NCI-H2029 treated with DMSO at 0.1 percent for 48 hours (cell line): ENCODE measurements at places on chromosomes 5 and 9.

- DNase-seq, result no peak
Observed at GRCh38 chr9:29945012-29945411, 2371.7 kb upstream of the C9orf72 start.

DNA sequence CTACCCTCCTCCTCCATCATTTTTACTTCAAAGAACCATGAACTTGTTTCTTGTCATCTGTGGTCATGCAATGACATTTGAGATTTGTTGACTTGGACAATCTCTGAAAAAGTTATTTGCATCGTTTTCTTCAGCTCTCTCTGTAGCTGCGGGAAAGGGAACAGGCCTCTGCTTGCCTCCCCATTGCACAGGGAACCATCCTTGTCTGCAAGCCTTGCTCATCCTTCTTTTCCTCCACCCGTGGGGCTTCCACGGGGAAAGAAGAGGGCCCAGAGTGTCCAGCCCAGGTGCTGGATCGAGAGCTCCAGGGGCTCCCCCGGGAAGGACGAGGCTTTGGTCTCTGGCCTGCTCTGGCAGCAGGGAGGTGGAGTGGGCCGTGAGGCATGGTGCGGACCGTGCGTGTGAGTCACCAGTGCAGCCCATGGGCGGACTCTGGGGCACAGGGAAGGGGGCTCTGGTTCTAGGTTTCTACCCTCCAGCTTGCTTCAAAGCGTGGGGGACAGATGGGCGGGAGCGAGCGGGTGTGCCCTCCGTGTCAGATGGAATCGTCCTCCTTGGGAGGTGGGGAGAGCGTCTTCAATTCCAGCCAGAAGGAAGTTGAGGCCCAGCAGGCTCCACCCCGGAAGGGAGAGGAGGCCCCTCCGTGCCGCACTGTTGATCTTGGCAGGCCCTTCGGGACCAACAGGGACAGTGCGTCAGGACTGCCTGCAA, 6.0 kb upstream of the IRX4 start:
- no peak for DNase-seq

DNA sequence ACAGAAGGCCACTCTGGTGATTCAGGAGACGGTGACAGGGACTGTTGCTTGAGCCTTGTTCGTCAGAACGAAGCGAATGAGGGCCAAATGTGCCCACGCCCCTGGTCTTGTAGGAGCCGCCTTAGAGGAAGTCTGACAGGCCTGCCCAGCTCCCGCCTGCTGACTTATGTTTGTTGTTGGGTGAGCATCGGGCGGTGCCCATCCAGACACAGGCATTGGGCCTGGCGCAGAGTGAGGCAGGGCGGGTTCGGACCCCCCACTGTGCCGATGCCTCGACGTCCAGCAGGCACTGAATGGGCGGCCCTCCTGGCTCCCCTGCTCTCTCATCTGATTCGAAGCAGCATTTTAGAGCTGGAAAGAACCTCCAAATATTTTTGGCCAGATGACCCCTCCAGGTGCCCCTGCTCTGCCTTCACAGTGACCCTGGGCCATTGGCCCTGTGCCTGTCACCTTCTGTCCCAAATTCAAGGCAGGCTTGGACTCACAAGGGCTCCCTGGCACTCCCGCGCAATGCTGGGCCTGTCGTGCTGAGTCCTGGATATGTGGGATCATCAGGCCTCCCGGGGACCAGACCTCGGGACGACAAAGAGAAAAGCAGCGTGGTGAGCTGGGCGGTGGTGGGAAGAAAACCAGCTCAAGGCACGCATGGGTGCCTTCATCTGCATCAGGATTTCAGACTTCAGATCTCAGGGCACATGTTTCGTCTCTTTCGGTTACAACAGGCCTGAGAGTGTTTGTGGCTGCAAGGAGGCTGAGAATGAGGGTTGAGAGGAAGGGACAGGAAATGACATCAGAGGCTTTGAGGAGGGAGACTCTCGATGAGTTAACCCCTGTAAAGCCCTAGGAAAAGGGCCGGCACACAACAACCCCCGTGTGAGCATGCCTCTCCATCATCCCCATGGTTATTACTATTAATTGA, 37.1 kb upstream of the OLFM1 start:
- DNase-seq, result no peak

DNA sequence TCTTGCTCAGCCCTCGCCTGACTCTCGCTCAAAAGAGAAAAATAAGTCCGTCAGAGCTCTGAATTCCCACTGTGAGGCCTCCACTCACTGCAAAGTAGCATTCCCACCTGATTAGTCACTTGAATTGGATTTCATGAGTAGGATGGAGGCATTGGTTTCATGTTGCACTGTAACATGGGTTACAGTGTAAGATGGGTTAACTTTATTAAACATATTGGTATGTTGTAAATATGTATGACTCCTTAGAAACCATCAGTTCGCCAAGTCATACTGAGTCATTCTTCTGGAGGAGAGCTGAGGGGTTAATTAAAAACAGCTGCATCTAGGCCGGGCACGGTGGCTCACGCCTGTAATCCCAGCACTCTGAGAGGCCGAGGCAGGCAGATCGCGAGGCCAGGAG, 93.8 kb upstream of the BNC2 start:
- DNase-seq, result no peak

GRCh38 chr9:86939321-86939720, 8.0 kb downstream of the GAS1 start:
- DNase-seq, result no peak

DNA sequence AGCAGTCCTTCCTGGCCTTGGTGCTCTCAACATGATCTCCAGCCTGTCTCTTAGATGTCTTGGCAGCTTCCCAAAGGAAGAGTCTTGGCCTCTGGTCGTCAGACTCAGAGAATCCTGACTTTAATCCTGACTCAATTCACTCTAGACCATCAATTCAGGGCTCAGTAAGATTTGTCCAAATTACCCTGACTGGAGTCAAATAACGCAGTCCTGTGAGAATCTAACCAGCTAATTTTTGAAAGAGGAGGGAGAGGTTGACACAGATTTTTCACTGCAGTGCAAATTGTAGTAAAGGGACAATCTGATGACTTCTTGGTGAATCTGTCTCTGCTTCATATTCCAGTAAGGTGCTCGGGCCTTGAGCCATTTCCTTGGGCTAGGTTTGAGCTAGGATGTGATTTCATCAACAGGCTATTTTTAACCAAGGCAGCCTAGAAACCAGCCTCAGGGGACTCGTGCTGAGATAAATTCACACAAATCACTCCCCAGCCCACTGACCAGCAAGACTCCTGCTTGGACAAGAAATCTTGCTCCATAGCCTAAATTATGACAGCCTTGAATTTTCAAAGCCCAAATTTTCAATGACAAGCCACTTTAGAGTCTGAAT, 257.4 kb downstream of the ENC1 start:
- DNase-seq, result no peak

DNA sequence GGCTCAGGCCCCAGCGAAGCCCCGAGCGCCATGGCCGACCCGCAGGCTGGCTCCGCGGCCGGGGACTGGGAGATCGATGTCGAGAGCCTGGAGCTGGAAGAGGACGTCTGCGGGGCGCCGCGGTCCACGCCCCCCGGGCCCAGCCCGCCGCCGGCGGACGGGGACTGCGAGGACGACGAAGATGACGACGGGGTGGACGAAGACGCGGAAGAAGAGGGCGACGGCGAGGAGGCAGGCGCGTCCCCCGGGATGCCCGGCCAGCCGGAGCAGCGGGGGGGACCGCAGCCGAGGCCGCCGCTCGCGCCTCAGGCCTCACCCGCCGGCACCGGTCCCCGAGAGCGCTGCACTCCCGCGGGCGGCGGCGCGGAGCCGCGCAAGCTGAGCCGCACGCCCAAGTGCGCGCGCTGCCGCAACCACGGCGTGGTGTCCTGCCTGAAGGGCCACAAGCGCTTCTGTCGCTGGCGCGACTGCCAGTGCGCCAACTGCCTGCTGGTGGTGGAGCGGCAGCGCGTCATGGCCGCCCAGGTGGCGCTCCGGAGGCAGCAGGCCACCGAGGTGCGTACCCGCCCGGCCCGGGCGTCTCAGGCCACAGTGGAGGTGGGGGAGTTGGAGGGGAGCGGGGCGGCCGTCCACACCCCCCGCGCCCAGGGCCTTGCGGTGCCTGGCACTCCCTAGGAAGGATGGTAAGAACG, 1.6 kb downstream of the DMRT2 start:
- DNase-seq, result peak; percentile 3

GRCh38 chr9:90455316-90455715, 187.3 kb downstream of the DIRAS2 start:
- no peak for DNase-seq

GRCh38 chr5:45037927-45038326, 229.2 kb downstream of the MRPS30 start:
- DNase-seq, result no peak

- no peak for DNase-seq
Observed at GRCh38 chr9:98678244-98678842, 30.4 kb downstream of the GABBR2 start.

- no peak for DNase-seq
Observed at GRCh38 chr5:93589152-93589828, 6.3 kb downstream of the NR2F1 start.

- DNase-seq, result no peak
Observed at GRCh38 chr5:159453209-159453608, 122.9 kb upstream of the IL12B start.

DNA sequence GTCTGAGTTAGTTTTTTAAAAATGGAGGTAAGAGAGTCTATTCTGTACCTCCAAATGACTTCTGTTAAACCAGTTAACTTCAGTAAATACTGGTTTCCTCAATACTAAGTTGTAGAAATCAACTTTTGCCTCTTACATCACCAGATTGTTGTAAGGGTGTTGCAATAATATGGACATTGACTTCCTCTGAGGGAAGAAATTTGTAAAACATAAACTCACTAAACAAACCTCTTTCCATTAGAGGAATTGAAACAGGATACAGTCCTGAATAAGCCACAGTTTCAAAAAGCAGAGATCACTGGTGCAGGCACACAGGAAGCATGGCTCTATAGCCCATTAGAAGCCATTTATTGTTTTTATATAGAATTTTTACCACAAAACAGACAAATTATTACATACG, 32.7 kb upstream of the SLCO6A1 start:
- no peak for DNase-seq

DNA sequence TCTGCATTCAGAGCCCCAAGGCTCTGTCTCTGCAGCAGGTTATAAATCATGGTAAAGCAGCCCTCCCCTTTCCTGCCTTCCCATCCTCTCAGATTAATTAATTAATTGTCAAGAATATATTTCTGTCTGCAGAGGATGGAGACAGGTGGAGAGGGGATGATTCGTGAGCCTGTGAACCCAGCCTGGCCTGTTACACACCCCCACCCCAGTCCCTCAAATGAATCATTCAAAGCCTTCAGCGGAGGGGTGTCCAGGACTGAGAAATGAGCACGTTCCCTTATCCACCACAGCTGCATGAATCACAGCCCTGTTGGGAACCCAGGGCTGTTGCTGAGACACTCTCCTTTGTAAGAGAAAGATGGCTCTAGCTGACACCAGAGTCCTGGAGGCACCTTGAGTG, 56.0 kb downstream of the NIPAL4 start:
- no peak for DNase-seq

DNA sequence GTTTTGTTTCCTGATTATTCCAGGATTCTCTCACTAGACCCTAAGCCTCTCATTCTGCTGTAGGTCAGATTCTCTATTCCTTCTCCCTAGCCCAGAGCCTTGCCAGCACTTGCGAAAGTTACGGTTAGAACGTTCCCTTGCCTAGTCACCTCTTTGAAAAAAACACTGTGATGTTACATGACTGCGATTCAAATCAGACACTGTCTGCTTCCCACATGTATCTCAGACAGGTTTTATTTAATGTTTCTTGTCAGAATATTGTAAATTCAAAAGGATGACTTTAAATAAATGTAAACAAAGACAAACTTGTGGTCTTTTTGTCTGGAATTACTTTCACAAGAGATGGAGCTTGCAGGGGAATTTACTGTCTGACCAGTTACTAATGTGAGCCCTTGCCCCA, 116.5 kb upstream of the OTULINL start:
- DNase-seq, result no peak

DNA sequence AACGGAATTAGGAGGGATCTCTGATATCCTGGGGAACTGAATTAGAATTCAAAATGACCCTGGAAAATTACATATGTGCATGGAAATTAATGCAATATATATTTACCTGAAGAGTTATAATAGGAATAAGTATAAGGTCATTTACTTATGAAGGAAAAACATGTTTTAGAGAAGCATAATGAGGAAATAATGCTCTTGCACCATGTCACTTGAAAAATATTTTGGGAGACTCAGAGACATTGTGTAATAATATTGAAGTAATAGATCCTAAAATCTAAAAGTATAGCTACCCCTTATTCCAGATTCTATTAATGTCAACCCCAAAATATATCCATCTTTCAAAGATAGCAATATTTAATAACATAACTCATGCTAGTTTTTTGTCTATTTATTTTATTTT, 28.4 kb downstream of the SPZ1 start:
- no peak for DNase-seq

DNA sequence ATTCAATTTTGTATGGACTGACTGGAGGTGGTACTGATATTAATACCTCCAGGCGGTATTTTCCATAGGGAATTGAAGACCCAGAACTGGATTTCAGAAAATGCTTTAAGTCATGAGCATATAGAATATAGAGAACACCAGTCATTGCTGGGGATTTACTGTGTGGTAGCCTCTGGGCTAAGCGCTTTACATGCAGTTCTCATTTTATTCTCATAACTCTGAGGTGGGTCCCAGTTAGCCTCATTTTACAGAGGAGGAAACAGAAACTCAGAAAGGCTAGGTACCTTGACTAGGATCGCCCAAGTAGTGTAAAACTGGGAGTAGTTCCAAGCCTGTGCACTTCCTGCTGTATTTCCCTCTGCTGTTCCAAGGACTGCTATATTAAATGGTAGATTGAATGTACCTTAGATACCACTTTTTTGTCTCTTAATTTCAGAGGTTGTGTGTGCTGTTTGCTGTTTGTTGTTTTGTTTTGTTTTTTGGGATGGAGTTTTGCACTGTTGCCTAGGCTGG, 13.8 kb downstream of the SLC44A1 start:
- peak; percentile 26 for DNase-seq

DNA sequence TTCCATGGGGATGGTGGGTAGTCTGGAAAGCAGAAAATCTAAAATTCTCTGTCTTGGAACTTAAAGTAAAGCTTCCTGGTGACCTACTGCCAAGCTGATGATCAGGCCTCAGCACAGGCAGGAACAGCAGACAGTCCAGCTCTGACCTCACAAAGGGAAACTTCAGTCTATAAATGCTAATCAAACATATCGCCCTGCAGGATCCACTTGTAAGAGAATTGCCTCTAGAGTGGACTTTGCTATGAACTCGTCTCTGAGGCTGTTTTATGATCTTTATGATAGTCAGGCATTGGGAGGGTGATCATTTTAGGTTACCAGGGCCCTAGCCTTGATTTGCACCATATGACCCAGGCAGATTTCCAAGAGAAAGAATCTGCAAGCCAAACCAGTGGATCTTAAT, 67.6 kb upstream of the SELENOP start:
- no peak for DNase-seq

GRCh38 chr5:118016396-118016795, 972.0 kb downstream of the DTWD2 start:
- no peak for DNase-seq

- DNase-seq, result no peak
Observed at GRCh38 chr9:19020886-19021455, 12.0 kb downstream of the SAXO1 start.

DNA sequence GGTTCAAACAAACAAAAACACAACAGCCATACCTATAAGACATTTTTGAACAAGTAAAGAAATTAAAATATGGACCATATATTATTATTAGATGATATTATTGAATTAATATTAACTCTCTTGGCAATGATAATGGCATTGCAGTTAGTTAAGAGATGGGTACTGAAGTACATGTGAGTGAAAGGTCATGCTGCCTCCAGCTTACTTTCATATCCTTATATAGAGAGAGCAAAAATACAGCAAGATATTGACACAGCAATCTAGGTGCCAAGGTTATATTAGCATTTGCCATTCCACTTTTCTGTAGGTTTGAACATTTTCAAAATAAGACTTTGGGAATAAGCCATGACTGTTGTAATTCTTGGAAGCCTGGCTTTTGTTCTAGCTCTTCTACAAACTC, 6.1 kb downstream of the TNFSF8 start:
- no peak for DNase-seq
